Urinary bladder (tissue), 4 donors: ENCODE measurements at places on chromosomes 4 and X. TPM values are rescaled to one million over a fixed set of nuclear protein-coding genes. Genes with fewer than 3 reads are reported as not detected.

DNA sequence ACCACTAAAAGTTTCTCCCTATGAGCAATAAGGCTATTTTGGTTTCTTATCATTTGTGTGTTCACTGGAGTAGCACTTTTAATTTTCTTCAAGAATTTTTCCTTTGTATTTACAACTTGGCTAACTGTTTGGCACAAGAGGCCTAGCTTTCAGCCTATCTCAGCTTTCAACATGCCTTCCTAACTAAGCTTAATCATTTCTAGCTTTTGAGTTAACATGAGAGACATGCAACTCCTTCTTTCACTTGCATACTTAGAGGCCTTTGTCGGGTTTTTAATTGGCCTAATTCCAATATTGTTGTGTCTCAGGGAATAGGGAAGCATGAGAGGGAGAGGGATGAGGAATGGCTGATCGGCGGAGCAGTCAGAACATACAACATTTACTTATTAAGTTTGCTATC is 349.8 kb downstream of the OPHN1 start:
- DNase-seq: no peak

- DNase-seq: no peak
Observed at GRCh38 chr4:32574803-32575202, 1854.6 kb downstream of the PCDH7 start.

- DNase-seq: no peak
Observed at GRCh38 chr4:122218762-122219161, 66.6 kb downstream of the BLTP1 start.

GRCh38 chr4:109179061-109179460 is 123.4 kb downstream of the COL25A1 start:
- no peak for DNase-seq

GRCh38 chr4:2785613-2786012 is 7.3 kb upstream of the SH3BP2 start:
- no peak for DNase-seq

GRCh38 chr4:158176108-158176507 is 3.3 kb upstream of the GASK1B start:
- no peak for DNase-seq

Gene DACH2
- 3.9 TPM for total RNA-seq

Gene UGT2B10
- not detected for total RNA-seq

Gene GRIA3
- total RNA-seq: 6.0 TPM

Gene NUDT10
- 5.6 TPM for total RNA-seq
